Midbrain (tissue), 1 donor: ENCODE measurements at places on chromosomes 2 and 18.
A peak's percentile ranks its signal among the peaks of the same experiment; 100 is the strongest.

DNA sequence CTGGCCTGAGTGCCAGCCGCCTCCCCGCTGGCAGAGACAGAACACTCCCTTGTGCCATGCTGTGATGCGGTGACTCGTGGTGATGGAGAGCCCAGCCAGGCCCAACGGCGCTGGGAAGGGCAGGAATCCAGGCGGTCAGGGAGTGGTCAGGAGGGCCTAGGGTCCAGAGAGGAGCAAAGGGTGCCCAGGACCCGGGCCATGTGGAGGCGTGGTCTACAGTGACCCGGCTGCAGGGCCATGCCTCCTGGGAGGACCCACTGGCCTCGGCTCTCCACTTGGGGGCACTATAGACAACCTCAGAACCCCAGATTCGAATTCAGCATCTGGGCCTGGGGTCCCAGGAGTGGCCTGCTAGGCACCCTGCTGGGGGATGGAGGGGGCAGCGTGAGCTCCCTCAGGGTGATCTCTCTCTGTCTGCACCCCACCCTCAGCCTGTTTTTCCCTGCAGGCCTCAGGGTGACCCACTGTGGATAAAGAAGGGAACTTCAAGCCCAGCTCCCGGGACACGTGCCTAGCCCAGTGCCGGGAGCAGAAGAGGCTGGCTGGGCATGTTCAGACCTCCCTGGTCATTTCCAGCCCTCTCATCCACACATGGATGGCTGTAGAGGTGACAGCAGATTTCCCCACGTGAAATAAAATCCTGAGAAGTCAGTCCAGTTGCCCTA lies 13.0 kb downstream of the AMER3 start:
- DNase-seq = no peak

DNA sequence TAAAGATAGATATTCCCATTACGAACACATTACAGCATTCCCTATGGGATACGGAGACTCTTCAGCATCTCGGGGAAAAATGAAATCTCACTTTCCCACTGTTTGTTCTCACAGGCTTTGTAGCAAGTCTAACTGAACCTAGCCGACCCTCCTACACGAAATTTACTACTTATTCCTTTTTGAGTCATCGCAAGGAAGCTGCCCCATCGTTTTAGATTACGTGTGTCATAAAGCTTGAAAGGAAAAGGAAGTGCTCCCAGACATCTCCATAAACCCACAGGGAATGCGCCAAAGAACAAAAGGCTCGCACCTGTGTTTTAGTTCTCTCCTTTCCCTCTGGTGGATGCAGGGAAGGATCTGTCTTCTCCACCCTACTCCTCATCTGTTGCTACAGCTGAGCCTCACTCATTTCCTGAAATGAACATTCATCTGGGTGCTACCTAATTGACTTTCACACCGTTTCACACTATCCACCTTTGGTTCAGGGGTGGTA lies 76.2 kb upstream of the STK39 start:
- DNase-seq = no peak

DNA sequence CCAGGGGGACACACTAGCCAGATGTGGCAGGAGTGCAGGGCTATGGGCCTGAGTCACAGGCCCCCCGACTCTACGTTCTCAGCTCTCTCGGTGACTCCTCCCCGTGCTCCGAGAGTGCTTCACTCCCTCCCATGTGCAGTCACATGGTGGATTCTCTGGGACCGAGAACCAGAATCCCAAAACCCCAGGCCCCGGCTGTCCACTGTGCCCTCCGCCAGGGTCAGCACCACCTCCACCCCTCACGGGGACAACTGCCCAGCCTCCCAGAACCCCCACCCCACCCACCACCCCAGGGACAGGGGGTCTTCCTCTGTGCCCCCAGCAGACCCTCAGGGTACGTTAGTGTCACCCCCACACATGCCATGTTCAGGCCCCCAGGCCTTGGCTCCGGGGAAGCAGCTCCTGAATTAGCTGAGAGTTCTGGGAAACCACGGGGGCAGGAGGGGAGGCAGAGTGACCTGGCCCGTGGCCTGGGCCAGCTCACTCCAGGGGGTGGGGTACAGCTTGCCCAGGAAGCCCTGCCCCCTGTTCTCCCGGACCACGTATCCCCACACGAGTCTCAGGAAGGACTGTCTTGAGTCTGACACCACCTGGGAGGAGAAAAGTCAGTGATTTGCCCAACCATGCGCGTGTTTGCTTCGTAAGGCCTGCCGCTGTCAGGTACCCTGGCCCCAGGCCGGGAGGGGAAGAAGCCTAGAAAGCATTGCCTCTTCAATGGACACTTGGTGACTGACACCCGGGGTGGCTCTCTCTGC lies 4.4 kb downstream of the RAMP1 start:
- DNase-seq = no peak

DNA sequence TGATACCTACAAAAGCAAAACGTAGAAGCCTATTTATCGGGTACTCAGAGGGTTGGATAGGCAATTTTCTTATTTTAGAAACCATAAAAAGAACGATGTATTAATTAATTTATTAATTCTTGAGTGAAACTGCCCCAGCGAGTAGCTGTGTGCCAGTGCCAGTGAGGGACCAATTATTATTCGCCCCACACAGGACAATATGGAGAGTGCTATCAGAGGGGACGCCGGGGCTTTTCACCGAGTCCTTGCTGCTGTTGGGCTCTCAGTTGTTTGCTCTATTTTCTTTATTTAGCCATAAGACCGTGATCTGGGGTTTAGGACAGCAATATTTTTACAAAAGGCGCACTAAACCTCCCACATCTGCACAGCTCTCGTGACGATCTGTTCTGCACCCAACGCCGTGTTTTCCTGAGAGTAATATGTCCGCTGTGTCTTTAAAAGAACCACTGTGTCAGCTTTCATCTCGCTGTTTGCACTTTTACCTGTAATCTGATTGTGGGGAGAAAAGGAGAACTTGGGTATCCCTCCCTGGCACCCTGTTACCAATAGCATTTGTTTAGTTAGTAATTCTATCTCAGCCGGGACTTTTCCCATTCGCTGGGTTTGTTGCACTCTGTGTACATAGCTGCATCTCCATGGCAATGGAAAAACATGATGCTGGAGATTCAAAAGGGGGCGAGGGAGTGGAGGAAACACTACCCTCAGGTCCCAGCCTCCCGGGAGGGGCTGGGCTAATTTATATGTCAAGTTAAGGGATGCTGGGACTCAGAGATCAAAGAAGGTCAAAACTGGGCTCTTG lies 30.1 kb upstream of the ZNF516 start:
- DNase-seq = peak; percentile 8

- DNase-seq = no peak
Observed at GRCh38 chr18:12890964-12891363, 6.9 kb upstream of the PTPN2 start.

DNA sequence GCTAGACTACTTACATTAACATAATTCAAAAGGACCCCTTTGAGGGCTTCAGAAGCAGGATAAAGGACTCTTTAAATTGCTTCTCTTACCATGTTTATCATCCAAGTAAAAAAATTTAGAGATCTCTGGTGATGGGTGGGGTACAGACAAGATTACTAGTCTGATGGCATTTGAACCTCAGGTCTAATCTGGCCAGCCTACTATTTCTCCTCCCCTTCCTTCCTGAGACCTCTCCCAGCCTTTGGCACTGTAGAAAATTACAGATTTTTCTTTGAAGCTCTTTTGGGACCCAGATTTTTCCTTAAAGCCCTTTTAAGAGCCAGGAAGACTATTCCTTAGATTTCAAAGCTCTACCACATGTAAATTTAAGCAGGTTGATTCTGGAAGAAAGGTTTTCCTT lies 28.9 kb downstream of the GCA start:
- no peak for DNase-seq

DNA sequence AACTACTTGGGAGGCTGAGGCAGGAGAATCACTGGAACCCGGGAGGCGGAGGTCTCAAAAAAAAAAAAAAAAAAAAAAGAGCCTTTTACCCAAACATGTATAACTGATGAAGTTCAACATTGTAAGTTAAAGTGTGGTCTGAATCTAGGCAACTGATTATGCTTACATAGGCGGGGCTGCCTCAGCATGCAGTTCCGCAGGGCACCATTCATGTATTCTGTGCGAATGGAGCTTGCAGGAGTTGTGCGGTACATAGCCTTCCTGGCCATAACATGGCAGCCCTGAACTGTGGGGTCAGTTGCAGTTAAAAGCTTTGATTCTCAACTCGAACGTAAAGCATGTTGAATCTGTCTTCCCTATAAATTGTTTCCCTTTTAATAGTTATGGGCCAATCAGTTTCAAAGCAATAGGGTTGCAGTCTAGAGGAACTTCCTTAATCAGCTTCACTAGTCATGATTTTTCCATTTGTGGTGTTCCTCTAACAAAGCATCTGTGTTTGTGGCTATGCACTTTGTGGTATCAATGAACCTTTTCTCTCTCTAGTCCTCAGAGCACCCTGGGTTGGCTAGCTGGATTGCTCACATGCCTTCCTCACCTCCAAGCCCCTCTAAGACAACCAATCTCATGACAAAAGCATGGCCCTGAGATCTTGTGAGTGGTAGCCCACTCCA lies 30.6 kb upstream of the CEP68 start:
- peak; percentile 24 for DNase-seq

DNA sequence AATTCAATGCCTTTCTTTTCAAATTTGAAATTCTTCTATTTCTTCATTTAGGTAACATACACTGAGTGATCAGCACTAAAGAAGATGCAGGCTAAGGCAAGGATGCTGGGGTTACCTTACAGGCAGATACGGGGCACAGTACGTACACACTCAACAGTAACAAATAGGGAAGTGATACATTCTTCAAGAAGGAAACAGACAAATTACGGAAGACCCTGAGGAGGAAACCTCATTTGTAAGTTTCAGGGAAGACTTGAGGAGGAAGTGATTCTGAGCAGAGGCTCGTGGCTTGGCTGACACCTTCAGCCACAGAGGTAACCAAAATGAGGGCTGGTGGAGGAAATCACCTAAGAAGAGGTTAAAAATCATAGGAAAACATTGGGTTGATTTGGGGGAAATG lies 1108.3 kb upstream of the KLHL29 start:
- DNase-seq = no peak

DNA sequence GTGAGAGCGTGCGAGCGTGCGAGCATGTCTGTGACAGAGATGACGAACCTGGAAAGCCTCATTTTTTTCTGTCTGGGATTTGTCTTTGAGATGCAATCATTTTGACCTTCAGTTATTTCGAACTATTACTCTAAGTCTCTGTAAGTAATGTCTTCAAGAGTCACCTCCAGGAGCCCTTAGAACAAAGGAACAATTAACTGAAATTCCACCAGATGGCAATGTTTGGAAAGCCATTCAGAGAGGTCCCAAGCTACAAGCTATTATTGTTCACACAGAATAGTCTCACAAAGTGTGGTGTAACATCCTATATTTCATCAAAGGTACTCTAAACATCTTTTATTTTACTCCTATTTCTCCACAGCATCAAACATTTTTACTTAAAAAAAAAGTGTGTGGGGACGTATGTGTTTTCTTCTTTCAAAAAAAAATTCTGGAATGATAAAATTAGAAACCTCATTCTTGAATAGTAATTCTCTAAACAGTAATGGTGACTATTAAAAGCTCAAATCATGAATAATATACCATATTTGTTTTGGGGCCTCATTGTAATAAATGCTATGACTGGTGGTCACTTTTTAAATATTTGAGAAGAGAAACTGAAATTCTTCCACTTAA lies 35.1 kb upstream of the MAPRE2 start:
- peak; percentile 86 for DNase-seq

DNA sequence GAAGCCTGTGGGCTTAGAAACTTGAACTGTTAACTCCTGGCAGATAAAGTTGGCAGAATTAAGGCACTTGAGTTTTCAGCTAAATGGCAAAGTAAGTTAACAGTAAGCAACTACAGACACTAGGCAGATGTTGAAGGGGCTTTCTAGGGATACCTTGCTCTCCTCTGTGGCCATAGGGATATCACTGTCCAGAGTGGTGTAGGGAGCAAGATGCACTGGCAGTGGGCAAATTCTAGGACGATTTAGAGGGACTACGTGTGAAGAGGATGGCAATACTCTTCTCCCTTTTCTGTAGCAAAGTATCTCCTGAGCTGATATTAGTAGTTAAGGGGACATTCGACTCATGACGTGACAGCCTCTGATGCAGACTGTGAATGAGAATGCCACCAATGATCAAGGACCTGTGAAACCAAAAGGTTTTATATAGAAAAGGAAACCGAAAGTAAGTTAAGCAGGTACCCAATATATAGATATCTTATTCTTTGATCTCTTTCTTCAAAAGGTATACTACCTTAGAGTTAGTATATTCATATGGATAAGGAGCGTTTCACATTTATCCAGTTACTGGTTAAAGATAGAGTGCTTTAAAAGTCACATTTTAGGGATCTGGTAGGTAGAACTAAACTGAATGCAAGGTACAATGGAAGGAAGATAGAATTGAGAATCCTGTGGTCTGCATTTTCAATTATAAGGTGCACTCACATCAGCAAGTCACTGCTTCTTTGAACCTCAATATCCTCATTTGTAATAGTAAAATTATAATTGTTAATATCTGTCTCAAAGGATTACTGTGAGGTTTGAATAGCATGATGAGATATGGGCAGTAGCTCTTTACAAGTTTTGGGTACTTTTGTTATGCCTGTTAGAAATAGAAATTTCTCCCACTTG lies 106.4 kb downstream of the KCNH7 start:
- DNase-seq = no peak
